Activated T-helper 1 cell treated with anti-CD3 and anti-CD28 coated beads, Interleukin-12 subunit alpha, Interleukin-12 subunit beta, Interleukin-2, Interleukin-4 antibody, amounts not matched to agents 30 ng/mL and 10 ng/mL and 1 ng/mL, durations not matched to agents 14 hours and 24 hours and 36 hours (primary cell): ENCODE measurements at places on chromosomes 16 and 17. TPM values are rescaled to one million over a fixed set of nuclear protein-coding genes. Genes with fewer than 3 reads are reported as not detected.
A peak's percentile ranks its signal among the peaks of the same experiment; 100 is the strongest.

CHST4 gene
- total RNA-seq, result not detected in 2 replicates

CYGB gene
- not detected in 2 replicates for total RNA-seq

FBXO39 gene
- total RNA-seq, result 0.29 TPM in 1 of 2 replicates, not detected in the other

CCL23 gene
- total RNA-seq, result not detected in 2 replicates

STX1B gene
- total RNA-seq, result 0.34 and 0.49 TPM in 2 replicates

USP43 gene
- not detected in 2 replicates for total RNA-seq

GRCh38 chr17:47286198-47286914 is 32.7 kb downstream of the ITGB3 start:
- no peak for DNase-seq

- peak; percentile 71 for DNase-seq
Observed at GRCh38 chr17:68200689-68201417, 47.0 kb upstream of the AMZ2 start.

DNA sequence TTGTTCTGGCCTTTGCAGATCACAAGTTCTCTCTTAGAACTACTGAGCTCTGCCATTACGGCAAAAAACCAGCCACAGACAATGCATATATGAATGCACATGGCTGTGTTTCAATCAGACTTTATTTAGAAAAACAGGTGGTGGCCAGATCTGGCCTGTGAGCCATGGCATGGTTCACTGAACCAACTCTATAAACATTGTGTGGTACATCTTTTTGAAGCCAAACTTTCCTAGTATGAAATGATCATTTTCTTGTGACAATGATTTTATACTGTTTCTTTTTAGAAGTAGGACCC is 65.9 kb upstream of the AMZ2 start:
- DNase-seq, result no peak

- no peak for DNase-seq
Observed at GRCh38 chr16:88325087-88325750, 57.5 kb upstream of the ZNF469 start.

- DNase-seq, result no peak
Observed at GRCh38 chr17:78944956-78945355, 19.8 kb upstream of the TIMP2 start.

GRCh38 chr17:49442041-49442440 is 27.4 kb upstream of the PHB1 start:
- no peak for DNase-seq
